ENCODE measurements at places on chromosomes 1 and 21.

DNA sequence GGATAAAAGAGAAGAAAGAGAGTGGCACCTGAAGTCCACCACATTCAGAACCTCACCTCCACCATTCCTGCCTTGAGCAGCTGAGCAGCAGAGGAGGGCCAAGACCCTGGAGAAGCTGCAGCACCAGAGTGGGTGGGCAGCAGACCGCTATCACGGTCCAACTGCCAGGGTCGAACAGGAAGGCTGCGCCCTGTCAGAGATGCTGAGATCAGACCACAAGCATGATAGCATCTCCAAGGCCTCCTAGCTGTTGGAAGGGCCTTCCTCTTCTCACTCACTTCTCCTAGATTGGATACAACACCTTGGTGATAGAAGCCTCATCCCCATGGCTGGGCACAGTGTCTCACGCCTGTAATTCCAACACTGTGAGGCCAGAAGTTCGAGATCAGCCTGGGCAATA, 12.1 kb upstream of the SLC45A3 start:
- DNase-seq = no peak

GRCh38 chr1:178743801-178744200, 18.8 kb downstream of the RALGPS2 start:
- DNase-seq = no peak

- no peak for DNase-seq
Measured at GRCh38 chr1:2378956-2379732, 12.2 kb downstream of the MORN1 start.

GRCh38 chr1:100622966-100623762, 85.2 kb downstream of the GPR88 start:
- no peak for DNase-seq

GRCh38 chr1:47769295-47769694, 227.9 kb downstream of the TRABD2B start:
- no peak for DNase-seq

DNA sequence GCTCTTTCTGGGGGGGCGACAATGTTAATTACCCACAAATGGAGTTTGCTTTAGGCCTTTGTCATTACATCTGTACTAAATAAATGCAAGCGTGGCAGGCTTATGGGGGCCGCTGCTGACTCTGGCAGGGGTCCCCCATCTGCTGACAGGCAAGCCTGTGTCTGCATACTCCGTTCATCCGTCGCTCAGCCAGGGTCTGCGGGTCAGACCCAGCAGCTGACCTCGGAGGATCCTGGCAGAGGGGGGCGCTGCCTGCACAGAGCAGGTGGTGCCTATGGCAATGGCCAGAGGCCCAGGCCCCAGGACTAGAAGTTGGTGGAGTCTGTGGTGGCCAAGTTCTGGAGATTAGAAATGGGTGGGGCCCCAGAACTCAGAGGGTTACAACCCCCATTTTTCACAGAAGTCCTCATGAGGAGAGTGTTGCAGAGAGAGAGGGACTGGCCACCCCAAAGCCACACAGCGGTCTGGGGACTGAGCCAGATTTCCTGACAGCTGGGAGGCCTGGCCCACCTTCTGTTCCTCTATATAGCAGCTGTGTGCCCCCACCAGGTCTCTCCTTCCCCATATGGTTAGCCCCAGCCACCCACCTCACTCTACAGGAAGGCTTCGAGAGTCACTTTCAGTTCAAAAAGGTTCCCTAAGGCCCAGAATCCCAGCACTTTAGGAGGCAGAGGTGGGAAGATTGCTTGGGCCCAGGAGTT, 31.0 kb downstream of the TTC39A start:
- no peak for DNase-seq

DNA sequence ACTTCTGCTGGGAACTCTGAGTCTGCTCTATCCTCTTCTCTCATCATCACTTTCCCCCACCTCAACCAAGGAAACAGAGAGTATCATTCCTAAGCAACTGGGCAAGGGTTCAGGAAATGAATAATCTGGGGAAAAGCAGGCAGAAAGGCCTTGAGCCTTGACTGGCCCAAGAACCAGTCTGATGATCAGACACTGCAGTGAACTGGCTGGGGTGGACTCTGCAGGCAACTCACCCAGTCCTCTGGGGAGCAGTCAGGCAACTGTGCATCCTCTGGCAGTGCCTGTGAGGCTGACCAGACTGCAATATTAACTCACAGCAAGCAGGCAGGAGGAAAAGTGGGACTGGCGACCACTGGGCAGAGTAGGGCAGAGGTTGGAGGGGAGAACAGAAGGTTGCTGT, 991 bp downstream of the ANKRD35 start:
- DNase-seq = no peak

GRCh38 chr21:43676391-43676790, 17.0 kb downstream of the RRP1B start:
- DNase-seq = no peak

DNA sequence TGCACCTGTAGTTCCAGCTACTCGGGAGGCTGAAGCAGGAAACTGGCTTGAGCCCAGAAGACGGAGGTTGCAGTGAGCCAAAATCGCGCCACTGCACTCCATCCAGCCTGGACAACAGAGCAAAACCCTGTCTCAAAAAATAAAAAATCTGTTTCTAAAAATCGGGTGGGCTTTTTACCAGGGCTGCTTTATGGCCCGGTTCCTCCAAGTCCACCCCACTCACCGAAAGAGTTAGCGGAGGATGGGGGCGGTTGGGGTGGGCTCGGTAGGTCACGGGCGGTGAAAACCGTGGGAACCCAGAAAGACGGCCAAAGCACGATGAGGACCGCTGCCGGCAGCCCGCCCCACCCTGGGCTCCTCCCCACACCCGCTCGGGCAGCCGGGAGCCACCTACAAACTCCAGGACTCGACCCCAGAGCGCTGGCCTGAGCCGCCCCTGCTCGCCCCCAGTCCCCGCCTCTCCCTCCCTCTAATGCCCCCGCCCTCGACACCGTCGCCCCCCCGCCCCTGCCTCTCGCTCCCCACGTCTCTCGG, 846 bp upstream of the PER3 start:
- no peak for DNase-seq

- DNase-seq = no peak
Measured at GRCh38 chr1:116766616-116767469, 12.6 kb downstream of the CD2 start.

DNA sequence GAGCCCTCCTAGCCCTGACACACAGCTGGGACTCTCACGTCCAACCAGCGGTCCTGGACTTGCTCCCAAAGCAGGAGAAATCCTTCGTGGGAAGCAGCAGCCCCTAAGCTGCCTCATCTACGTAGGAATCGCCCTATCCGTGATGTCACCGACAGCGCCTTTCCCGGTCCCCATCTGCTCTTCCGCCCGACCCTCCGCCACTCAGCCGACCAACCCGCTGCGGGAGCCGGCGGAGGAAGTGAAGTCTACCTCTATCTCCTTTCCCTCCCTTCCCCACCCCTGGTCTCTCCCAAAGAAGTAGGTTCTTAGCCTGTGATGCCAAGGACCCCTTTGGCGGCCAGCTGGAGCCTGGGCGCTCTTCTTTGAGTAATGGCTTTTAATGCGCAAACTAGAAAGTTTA, 272.1 kb downstream of the FAM72C start:
- no peak for DNase-seq

DNA sequence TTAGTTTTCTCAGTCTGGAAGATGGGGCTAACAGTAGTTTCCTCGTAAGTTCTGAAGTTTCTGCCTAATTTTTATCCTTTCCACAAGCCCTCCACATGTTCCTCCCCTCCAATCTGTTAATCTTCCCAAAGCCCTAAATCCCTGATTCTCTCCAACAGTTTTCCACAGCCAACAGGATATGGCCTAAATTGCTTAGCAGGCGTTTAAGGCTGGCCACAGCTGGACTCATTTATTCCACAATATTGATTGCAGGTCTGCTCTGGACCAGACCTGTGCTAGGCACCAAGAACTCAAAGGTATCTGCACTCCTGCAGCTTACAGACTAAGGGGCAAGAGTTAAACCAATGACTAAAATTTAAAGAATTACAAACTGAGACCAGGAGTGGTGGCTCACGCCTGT, 3.9 kb downstream of the SLC6A9 start:
- DNase-seq = no peak
